ENCODE measurements at places on chromosomes 5 and 9. TPM values are rescaled to one million over a fixed set of nuclear protein-coding genes. Genes with fewer than 3 reads are reported as not detected.

C5orf46 gene
- total RNA-seq, result not detected

KCNIP1 gene
- 2.8 TPM for total RNA-seq

- peaks cover 4% of the 10 kb centered on the region for H3K4me1 ChIP-seq
- H3K27me3 ChIP-seq, result no peaks in the 10 kb centered on the region
- H3K4me3 ChIP-seq, result no peak overlapping the region
- no peak overlapping the region for H3K27ac ChIP-seq
Measured at GRCh38 chr9:99326112-99326916, 104.2 kb downstream of the SEC61B start.

DNA sequence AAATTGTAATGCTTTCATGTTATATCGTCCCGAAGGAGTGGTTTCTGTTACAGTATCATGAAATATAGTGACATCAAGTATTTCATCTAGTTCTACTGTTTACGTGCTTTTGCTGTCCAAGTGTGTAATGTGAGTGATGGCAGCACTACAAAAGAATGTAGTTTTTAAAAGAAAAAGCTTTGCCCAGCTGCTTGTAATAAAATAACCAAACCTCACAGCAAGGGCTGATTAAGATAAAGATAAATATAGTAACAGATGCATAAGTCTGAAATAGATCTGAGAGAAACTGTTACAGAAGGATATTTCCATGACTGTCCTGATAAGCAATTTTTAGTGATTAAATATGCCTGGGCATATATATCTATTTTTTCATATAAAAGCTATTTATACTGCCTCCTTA is 106.4 kb downstream of the AUH start:
- no peak for DNase-seq
- H3K4me3 ChIP-seq, result no peak overlapping the region
- peaks cover 5% of the 10 kb centered on the region for H3K4me1 ChIP-seq
- H3K36me3 ChIP-seq, result no peaks in the 10 kb centered on the region
- H3K27me3 ChIP-seq, result no peaks in the 10 kb centered on the region
